Activated T-cell treated with anti-CD3 and anti-CD28 coated beads for 1 hour (primary cell): ENCODE measurements at places on chromosomes 12 and 14.

- no peak for DNase-seq
Measured at GRCh38 chr12:31897781-31898503, 61.3 kb upstream of the RESF1 start.

DNA sequence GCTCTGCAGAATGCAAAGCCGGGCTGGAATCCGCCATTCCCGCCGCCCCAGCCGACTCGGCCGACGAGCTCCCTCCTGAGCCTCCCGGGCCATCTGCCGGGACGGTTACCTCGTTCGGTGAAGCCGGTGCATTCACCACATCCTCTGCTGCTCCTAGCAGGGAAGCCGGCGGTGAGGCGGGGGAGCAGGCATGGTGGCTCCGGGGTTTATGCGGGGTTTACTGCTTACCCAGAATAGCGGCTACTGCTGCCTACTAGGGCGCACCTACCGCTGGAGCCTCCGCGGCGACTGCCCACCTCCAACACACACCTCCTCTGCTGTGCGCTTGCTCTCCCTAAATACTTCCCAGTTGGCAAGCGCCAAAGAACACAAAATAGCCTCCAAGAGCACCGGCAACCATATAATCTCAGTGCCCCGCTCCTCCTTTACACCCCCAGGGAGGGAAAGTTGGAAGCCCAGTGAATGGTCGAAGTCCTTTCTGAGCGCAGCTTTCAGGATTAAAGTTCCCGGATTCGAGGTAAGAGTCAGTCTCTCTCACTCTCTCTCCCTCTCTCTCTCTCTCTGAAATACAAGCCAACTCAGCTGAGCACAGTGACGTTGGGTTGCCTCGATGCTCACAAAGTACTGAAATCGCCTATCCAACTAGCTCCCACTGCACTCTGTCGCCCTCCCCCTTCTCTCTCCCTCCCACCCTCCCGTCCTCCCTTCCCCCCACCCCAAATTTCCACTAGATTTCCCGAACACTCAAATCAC is at the start of gene TBX5:
Gene TBX5 (minus strand): TSS at position 626 of the 753 bp plus-strand sequence. CDS start 2,246 bp downstream, outside the sequence.
- no peak for DNase-seq

DNA sequence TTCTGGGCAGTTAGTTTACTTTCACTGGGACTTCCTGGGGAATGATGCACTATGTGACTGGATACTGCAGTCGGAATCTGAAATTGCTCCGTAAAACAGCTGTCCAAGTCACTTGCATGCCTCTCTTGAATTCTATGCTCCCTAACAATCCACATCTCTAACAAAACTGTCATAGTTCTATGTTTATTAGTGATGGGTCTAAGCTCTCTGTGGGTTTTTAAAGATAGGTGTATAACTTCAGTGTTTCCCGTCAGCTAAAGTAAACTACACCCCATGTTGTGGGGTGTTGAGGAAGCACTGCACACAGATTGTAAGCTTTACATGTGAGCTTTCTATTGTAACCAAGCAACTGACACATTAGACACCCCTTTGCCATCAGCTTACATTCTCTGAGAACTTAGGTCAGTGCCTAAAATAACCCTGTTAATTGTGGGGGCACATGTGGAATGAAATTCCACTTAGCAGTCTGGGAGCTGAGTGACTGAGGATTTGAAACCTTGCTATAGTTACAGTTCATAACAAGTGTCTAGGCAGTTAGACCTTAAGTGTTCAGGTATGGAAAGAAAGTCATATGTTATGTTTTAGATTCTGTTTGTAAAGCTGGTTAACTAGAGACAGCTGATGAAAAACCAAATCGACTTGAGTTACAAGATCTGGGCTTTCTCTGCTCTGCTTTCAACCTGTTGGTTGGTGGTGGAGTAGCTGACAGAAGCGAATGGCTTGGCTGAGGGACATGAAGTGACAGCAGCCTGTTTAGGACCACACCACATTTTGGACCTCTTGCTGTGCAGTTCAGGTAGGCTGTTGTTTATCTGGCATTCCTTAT is 165.7 kb downstream of the AKAP6 start:
- no peak for DNase-seq

DNA sequence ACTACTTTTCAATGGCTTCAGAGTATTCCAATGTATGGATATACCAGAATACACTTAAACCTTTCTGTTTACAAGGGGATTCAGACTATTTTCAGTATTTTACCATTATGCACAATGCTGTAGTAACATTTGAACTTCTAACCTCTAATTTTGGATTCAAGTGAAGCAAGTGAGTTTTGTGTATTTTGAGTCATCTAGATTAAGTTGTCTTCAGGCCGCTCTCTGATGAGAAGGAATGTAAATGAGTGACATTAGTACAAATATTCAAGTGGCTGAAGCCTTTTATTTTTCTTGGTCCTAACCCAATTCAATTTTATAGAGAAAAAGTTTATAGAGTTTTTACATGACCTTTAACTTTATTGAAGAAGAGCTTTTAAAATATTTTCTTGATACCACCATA is 125.6 kb downstream of the PDE3A start:
- DNase-seq = no peak

GRCh38 chr14:98994561-98994960 is 277.4 kb downstream of the BCL11B start:
- DNase-seq = no peak

DNA sequence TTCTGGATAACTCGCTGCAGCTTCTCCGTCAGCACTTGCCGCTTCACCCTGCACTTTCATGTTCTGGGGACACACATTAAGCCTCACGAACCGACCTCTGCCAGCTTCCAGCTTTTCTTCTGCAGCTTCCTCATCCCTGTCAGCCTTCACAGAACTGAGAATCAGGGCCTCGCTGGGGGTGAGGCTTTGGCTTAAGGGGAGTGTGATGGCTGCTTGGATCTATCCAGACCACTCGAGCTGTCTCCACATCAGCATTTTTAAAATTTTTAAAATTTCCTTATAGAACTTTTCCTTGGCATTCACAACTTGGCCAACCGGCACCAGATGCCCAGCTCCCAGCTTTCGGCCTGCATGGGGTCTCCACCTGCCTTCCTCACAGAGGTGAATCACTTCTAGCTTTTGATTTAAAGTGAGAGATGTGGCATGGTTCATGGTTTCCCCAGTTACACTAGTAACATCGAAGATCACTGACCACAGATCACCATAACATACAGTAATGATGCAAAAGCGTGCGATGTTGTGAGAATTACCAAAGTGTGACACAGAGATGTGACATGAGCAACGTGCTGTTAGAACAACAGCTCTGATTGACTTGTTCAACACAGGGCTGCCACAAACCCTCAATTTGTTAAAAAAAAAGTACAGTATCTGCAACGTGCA is 139.1 kb upstream of the C14orf180 start:
- DNase-seq = no peak

DNA sequence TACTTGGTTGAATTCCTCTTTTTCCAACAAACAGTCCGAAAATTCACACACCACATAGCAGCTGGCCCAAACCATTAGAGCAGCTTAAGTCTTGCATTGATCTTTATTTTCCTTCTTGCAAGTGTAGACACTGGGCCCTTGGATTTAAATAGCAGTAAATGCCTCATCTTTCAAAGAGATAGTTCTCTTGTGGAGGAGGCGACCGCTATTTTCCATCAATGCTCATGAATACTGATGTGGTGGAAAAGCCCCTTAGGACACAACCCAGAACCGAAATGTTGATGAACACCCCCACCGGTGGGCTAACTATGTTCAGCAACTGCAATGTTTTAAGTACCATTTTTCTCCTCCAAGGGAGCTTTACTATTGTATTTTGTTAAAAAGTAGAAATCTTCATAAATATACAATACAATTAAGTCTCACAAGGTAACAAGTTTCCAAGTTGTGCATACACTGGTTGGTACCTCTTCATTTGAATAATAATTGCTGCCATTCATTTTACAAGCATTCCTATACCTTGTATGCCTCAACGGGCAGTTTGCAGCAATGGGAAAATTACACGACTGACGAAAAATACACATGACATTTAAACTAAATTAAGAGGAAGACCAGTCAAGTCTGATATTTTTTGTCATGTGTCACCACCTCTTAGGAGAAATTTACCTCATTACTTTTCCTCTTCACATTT is 18.0 kb downstream of the NIN start:
- DNase-seq = no peak

GRCh38 chr14:58560208-58560607 is 77.6 kb upstream of the DACT1 start:
- no peak for DNase-seq

GRCh38 chr14:33925235-33925634 is 25.6 kb downstream of the EGLN3 start:
- DNase-seq = no peak

DNA sequence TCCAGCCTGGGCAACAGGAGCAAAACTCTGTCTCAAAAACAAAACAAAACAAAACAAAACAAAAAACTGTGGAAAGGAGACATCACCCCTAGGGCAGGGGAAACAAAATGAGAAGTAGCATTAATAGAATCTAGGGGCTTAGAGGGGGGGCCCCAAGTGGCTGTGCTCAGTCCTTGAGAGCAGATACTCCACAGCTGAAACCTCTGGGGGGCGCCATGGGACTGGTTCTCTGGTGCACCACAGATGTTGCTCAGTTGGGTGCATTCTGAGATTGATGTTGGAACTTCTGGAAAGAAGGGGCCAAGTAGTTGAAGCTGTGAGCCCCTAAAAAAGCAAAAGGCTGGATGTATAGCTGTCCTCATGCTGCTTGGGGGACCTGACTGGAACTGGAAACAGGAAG is 11.8 kb upstream of the SYNE2 start:
- peak; percentile 64 for DNase-seq

GRCh38 chr12:72057330-72057914 is 118.8 kb downstream of the TPH2 start:
- DNase-seq = no peak

DNA sequence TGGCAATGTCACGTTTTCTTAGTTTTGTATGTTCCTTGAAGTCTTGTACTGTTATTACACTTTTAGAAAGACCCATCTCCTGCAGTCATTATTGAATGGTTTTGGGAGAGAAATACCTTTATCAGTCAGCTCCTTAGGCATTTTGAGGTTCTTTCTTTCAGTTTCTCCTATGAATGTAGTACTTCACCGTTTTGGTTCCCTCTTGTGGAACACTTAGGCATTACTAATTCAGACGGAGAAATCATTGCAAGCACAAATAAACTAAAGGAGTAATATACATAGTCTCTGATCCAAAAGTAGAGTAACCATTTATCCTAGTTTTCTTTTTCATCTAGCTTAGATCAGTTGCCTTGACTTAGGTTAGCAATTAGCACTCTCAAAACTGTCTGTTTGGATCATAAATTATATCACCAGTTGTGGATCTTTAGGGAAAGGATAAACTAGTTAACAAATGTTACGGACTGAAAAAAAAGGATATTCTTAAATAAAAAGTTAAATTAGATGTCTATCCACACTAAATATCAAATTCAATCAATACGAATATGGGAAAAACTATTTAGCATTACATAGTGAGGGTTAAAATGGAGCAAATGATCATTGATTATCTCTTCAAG is 1538.3 kb upstream of the SEL1L start:
- no peak for DNase-seq

DNA sequence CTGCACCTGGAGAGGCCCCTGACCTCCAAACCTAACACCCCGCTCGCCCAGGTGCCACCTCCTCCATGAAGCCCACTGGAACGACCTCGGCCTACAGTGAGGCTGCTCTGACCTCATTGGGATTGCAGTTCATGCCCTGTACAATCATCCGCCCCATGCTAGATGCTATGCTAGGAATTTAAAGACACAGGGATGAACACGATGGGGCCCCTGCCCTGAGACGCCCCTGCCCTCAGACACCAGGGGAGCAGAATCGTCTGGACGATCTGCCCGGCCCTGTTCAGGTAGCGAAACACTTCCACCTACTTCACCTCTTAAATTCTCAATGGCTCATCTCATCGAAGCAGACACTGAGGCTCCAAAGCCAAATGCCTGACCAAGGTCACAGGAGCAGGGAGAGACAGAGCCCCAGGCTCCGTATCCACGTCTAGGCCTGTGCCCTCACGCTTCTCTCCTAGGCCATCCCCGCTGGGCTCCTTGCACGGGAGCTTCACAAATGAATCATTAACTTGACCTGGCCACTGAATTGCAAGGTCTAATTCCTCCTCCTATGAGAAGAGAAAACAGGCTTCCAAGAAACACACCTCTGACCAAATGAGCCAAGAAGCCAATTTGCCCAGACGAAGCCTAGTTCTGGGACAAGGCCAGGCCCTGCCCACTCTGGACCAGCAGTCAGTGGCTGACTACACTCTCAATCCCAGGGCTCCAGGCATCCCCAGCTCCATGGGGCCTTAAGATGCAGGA is 35.2 kb downstream of the SCARB1 start:
- no peak for DNase-seq

DNA sequence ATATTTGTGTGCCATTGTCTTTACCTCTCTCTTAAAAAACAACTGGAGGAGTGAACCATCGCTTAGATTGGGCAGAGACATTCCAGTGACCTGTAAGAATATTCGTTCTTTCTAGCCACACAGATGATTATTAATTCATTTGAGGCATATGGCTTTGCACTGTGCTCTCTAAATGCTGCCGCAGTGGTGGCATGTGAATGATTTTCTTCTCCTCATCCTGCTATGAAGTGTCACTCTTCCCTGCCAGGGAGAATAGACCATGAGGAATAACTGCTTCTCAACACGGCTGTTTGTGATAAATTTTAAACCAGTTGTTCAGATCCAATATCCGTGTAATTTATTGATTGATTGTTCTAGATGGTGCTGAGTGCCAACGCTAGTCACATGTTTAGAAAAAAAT is 225.3 kb downstream of the CNTN1 start:
- no peak for DNase-seq

DNA sequence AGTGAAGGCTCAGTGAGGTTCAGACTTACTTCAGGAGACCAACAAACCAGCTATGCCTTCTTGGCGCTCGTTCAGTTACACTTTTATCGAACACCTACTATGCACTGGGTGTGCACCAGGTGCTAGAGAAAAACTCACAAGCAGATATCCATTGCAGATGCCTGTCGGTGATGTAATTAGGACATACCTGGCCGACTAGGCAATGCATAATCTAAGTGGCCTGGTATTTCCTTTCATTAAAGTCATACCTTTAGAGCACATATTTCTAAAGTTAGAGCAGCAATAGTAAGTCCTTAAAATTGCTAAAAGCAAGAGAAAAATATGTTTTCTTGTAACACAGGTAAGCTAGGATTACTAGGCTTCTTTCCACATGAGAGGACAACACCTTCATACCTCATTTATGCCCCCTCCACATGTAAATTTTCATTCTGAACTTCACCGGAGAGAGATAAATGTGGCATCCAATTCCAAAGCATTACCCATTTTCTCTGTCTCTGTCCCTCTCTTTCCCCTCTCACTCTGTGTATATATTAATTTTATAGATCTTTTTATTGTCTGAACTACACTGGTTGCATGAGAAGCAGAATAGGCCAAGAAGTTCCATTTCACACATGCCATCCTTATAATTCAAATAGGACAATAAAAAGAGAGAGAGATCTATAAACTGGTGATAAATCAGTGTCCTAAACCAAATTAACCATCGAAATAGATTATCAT is 242.2 kb downstream of the SPTSSA start:
- DNase-seq = no peak
